ENCODE measurements at places on chromosomes 4 and X.

DNA sequence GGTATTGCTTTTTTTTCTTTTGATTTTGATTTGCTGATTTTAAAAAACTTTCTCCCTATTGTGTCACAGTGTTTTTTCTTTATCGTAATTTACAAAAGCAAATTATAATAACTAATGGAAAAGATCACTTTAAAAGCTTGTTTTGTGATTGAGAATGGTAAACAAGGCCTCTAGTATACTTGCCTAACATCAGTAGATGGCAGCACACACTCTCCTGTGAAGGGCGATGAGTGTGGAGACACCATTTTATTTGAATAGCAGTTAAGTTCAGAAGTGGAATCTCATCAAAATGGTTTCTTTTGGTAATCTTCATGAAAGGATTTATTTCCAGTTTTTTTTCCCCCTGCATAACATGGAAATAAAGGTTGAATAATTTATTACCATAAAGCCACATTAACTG, 72.3 kb downstream of the PAK3 start:
- no peak for DNase-seq

GRCh38 chr4:7901311-7901885, 38.3 kb downstream of the AFAP1 start:
- no peak for DNase-seq

- DNase-seq = no peak
These were observed 137.9 kb downstream of the SLC7A11 start for GRCh38 chr4:138104284-138104680.

- no peak for DNase-seq
These were observed 240.0 kb downstream of the FRMPD4 start for GRCh38 chrX:12378253-12378652.

DNA sequence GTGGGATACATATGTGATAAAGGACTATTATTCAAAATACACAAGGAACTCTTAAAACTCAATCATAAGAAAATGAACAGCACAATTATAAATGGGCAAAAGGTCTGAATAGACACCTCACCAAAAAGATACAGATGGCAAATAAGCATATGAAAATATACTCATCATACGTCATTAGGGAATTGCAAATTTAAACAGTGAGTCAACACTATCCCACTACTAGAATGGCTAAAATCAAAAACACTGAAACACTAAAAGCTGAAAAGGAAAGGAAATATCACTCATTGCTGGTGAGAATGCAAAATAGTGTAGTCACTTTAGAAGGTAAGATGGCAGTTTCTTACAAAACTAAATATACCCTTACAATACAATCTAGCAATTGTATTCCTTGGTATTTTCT, 597.0 kb upstream of the PABPC4L start:
- no peak for DNase-seq

DNA sequence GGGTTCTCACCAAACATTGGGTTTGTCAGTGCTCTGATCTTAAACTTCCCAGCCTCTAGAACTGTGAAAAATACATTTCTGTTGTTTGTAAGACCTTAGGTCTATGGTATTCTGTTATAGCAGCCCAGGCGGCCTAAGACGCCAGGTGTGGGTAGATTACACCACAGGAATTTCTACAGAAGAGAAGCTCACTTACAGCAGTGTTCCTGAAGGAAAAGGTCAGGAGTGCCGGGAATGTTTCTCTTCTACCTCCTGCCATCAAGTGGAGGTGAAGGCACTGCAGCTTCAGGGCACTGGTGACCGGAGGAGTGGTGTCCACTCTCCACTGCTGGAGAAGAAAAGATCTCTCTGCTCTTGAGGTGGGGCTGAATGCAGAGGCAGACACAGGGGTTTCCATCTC, 45.7 kb downstream of the FHDC1 start:
- no peak for DNase-seq

DNA sequence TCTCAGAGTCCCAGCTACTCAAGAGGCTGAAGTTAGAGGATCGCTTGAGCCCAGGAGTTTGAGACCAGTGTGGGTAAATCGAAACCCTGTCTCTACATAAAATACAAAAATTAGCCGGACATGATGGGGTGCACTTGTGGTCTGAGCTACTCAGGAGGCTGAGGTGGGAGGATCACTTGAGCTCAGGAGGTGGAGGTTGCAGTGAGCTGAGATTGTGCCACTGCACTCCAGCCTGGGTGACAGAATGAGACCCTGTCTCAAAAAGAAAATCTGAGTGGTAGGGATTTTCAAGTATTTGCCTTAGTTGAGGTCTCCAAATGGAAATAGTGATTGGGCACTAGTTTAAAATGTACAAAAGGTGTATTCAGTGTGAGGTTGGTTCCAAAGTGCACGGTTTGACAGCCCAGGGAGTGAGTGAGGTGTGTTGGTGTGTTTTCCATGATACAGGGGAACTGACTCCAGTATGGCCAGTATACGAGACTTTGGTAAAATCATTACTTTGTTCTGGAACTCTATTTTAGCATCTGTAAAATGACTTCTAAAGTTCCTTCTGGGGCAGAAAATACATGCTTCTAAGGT, 13.8 kb downstream of the ADD1 start:
- DNase-seq = no peak

Data from activated CD8-positive, alpha-beta memory T cell treated with anti-CD3 and anti-CD28 coated beads for 4 hours (primary cell).